ENCODE measurements at places on chromosomes 1 and 21.

DNA sequence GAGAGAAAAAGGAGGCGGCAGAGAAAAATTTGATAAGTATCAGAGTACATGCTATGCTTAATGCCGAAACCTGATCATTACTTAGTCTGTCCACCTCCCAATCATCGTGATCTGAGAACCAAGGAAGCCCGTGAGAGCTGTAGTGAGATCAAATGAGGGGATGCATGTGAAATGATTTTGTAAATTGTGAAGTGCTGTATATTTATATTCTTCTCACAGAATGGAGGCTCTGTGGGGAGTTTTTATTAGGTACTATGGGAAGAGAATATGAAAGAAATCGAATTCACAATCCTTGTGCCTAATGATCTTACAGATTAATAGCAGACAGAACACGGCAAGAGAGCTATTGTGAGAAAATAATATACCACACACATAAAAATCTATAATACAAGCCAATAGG, 115.5 kb downstream of the LYPLAL1 start:
- no peak for DNase-seq

- no peak for DNase-seq
These were observed 610 bp downstream of the DRAXIN start for GRCh38 chr1:11691928-11692711.

GRCh38 chr1:63523738-63524137, 413 bp downstream of the EFCAB7 start:
- DNase-seq = no peak

- DNase-seq = no peak
These were observed 13.4 kb upstream of the FAM43B start for GRCh38 chr1:20538760-20539551.

DNA sequence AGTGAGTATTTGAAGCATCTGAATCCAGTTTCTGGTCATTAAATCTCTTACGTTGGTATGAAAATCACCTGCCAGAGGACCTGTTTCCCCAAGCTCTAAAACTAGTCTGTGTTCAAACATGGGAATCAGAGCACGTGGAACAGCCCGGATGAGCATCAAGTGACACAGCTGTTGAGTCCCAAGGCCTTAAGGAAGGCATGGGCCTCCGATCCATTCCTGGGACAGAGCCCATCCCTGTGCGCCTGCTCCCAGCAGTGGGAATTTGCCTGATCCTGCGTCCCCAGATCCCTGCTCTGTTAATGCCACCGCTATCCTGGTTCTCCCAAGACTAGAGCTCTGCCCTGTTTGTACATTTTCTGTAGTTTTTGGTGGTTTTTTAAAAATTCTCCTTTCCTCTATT, 68.4 kb upstream of the FBXO28 start:
- no peak for DNase-seq

DNA sequence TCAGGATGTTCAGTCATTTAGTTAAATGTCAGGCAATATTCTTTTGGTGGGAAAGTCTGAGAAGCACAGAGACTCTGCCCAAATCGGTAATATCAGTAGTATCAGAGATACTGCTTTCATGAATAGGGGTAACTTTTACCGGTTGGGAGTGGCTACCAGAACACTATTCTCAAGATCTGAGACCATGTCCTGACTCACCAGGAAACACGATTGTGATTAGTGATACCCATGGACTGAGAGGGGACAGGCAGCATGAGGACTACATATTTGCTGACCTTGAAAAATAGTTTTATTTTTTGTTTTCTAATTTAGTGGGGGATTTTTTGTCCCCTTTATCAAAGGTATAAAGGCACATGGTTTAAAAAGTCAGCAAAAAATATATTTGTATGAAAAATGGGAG, 76.0 kb upstream of the NEK2 start:
- DNase-seq = no peak

GRCh38 chr1:39102537-39103327, 76.6 kb downstream of the NDUFS5 start:
- DNase-seq = no peak

- DNase-seq = peak; percentile 8
These were observed 126.0 kb upstream of the TMEM51 start for GRCh38 chr1:15027515-15027986.

GRCh38 chr1:64938991-64939390, 27.4 kb downstream of the JAK1 start:
- DNase-seq = no peak

DNA sequence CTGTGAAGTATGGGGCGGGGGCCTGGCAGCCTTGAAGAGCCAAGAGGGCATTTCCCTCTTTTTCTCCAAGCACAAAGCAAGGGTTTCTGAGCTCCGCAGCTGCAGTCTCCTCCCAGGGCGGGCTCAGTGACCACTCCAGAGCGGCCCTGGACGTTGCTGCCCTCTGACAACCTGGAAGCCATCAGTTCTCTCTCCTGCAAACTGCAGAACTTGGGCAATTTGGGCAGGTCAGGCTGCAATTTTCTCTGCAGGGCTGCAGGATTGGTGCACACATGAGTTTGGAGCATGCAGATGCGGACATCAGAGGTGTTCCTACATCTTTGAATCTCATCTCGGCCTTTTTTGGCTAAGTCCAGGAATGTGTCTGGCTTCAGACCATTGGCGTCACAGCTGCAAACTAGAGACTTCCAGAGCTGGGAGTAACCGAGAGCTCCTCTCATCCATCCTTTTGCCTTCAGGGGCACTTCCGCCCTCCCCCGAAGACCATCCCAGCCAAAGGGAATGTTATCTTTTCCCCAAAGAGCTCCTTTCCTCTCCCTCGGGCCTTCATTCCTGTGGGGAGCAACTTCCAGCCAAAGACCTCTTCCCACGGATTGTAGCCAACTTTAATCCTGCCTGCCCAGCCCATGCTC, 139.6 kb upstream of the WNT4 start:
- DNase-seq = no peak

DNA sequence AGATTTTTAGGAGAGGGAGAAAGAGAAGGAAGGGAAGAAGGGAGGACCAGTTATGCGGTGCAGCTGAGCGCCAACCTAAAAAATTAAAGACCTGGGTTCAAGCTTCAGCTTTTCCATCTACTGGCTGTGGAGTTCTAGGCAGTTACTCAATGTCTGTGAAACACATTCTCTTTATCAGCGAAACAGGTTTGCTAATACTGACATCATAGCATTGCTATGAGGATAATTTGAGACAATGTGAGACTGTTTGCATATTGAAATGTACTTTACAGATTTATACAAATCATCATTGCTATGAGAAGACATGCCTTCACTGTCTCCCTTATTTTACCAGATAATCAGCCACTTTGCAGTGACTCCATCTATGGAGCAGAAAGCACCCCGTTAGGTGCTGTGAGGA, 222.9 kb upstream of the SGIP1 start:
- no peak for DNase-seq

- no peak for DNase-seq
These were observed 3.5 kb downstream of the KLHL12 start for GRCh38 chr1:202923533-202923932.

GRCh38 chr21:31913182-31913608, 40.4 kb downstream of the HUNK start:
- no peak for DNase-seq

GRCh38 chr1:8463144-8463927, 145.4 kb downstream of the SLC45A1 start:
- no peak for DNase-seq

DNA sequence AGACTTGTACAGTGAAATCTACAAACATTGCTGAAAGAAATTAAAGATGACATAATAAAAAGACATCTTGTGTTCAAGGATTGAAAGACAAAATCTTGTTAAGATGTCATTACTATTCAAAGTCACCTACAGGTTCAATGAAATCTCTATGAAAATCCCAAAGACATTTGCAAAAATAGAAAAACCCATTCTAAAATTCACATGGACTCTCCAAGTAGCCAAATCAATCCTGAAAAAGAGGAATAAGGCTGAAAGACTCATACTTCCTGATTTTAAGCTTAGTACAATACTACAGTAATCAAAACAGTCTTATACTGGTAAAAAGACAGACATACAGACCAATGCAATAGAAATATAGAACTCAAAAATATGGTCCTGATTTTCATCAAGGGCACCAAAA, 78.6 kb downstream of the PCSK9 start:
- DNase-seq = no peak

DNA sequence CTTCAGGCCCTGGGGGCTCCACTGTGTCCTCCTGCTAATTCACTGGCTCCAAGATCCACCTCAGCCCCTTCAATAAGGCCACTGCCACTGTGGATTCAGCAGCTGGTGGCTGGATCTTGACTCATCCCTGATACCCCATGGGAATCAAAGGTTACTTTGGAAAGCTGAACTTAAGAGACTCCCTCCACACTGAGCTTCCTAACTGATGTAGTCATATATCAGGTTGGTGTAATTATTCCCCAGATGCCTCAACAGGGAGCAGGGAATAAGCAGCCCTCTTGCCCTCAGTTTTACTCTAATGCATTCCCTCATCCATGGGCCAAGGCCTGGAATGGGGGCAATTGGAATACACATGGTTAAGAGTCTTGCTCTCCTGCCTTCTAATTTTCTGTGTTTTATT, 164.6 kb downstream of the FASLG start:
- no peak for DNase-seq

GRCh38 chr1:204025917-204026707, 46.8 kb upstream of the SOX13 start:
- no peak for DNase-seq

DNA sequence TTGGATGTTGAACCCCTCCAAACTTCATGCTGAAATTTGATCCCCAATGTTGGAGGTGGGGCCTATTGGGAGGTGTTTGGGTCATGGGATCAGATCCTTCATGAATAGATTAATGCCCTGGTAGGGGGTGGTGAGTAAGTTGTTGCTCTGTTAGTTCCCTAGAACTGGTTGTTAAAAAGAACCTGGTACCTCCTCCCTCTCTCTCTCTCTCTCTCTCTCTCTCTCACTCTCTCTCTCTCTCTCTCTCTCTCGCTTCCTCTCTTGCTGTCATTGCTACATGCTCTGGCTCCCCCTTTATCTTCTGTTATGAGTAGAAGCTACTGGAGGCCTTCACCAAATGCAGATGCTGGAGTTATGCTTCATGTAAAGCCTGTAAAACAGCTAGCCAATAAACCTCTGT, 498.2 kb upstream of the NR5A2 start:
- DNase-seq = no peak

GRCh38 chr1:226047495-226047894, 15.0 kb upstream of the H3-3A start:
- no peak for DNase-seq

DNA sequence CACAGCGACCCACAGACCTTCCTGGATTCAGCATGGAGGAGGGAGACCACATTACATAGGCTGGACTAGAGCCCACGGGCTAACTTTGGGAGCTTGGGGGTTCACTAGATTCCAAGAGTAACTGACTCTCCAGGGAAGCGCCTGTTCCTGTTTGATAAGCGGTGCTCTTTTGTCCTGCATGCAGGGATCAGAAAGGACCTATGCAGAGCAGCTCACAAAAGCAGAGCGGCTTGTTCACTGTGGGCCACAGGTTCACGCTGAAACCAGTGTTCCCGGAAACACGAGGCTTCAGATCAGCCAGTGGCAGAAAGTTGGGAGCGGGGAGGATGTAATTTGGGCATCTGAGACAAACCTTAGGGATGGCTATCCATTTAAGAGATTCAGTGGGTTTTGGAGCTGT, 403.9 kb downstream of the PCP4 start:
- DNase-seq = no peak

GRCh38 chr1:153640861-153641260, 7.0 kb downstream of the CHTOP start:
- no peak for DNase-seq

DNA sequence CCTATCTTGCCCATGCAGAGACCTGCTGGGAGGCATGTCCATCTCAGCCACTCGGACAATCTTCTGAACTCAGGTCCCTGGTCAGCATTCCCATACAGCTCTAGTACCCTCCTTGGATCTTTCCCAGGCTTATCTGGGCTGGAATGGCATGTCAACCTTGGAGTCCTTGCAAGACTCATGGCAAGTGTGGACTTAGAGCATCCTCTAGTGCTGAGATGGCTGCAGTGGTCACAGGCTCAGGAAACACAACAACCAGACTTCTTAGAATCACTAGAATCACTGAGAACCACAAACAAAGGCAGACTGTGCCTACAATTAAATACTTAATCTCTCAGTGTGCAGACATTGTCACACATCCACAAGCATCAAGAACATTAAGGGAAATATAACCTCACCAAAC, 73.1 kb upstream of the TSHB start:
- no peak for DNase-seq

DNA sequence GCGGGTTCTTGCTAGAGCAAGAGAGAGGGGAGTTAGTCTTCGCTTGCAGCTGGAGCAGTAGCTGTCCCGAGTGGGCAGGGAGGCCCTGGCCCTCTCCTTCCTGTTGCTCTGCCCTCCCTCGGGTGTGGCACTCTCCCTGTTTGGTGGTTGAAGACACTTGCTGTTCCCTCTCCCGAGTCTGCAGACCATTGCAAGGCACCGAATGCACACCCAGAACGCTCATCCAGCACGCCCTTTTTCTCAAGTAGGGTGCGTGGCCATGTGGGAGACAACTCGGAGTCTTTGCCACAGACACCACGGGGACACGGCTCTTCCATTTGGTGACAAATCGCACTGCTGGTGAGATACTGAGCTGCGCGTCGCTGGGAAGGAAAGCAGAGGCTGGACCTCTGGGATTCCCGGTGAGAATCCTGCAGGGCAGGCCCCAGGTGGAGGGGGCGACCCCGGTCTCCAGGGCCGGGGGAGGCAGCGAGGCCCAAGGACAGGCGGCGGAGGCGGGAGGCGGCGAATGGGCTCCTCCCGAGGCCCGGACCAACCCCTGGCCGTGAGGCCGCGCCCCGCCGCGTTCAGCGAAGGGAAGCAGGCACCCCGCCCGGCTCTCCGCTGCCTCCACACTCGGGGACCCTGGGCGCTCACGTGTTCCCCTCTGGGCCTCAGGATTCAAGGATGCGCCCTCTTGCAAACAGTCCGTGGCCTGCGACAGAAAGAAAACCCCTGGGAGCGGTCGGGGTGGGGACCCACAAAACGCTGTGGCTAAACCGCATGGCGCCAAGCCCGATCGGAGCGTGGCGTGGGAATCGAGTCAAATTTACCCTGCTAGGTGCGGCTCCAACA, 10.4 kb upstream of the TMEM200B start:
- DNase-seq = no peak

GRCh38 chr21:15010645-15011044, 54.2 kb downstream of the NRIP1 start:
- no peak for DNase-seq

DNA sequence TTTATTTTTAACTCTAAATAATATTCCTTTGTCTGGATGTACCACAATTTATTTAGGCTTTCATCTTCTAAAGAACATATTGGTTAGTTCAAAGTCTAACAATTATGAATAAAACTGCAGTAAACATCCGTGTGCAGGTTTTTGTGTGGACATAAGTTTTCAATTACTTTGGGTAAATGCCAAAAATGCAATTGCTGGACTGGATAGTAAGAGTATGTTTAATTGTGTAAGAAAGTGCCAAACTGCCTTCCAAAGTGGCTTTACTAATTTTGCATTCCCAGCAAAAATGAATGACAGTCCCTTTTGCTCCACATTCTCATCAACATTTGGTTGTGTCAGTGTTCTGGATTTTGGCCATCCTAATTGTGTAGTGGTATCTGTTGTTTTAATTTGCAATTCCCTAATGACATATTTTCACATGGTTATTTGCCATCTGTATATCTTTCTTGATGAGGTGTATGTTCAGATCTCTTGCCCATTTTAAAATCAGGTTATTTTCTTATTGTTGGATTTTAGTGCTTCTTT, 113.8 kb downstream of the DPYD start:
- no peak for DNase-seq

- no peak for DNase-seq
These were observed 154.0 kb downstream of the VPS13D start for GRCh38 chr1:12383786-12384185.

All from stimulated activated CD8-positive, alpha-beta memory T cell treated with anti-CD3 and anti-CD28 coated beads, Interleukin-4, amount 100 ng/mL, for 24 hours (primary cell).